Sciatic nerve (tissue), 2 donors: ENCODE measurements at places on chromosomes 7 and 10.

DNA sequence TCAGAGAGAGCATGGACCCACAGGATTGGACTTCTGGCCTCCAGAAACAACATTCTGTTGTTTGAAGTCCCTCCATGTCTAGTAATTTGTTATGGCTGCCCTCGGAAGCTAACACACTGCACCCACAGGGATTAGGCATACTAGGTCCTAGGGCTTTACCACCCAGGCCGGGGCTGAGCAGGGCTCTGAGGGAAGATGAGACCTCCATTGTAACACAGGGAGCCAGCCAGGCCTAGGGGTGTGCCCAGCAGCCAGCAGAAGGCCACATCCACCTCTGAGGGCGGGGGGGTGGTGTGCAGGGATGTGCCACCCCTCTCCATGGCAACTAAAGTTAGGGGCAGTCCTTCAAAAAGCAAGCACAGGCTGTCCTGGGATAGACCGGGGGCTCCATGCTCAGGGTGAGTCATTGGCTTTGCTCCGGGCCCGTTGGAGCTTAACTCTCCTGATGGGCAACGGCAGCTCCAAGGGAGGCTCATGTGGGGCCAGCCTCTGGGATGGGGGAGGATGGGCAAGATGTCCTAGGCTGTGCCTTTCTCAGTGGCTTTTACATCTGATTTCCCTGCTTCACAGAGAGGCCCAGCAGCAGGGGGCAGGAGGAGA is 96.6 kb upstream of the GPR26 start:
- no peak for DNase-seq

DNA sequence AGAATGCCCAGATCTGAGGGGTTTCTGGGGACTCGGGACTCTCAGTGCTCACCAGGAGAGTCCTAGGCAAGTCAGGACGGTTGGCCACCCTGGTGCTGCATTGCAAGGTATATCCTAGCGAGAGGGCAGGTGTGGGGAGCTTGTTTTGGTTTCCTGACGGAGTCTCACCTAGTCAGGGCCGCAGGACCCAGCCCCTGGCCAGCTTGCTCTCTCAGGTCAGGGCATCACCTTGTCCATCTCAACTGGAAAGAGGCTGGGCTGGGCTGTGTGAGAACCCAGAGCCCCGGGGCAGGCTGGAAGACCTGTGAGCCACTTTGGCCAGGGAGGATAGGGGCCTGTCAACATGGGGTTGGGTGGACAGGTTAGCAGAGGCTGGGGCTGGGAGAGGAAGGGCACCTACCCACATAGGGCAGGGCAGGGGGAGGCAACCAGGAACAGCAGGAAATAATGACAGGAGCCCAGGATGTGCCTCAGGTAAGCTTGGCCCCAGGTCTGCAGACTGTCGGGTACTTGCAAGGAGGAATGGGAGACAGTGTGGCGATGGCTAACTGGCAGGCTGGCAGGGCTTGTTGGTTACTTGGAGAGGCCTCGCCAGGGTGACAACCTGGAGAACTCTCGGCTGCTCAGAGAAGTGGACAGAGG is 31.5 kb downstream of the DNAJB12 start:
- DNase-seq, result no peak

- no peak for DNase-seq
Observed at GRCh38 chr10:16787361-16787791, 29.8 kb downstream of the RSU1 start.

- DNase-seq, result peak; percentile 81
Observed at GRCh38 chr7:131502810-131503508, 53.5 kb downstream of the PODXL start.

- DNase-seq, result no peak
Observed at GRCh38 chr10:86698207-86698940, 30.1 kb downstream of the LDB3 start.

- no peak for DNase-seq
Observed at GRCh38 chr7:120867932-120868331, 10.0 kb upstream of the TSPAN12 start.

DNA sequence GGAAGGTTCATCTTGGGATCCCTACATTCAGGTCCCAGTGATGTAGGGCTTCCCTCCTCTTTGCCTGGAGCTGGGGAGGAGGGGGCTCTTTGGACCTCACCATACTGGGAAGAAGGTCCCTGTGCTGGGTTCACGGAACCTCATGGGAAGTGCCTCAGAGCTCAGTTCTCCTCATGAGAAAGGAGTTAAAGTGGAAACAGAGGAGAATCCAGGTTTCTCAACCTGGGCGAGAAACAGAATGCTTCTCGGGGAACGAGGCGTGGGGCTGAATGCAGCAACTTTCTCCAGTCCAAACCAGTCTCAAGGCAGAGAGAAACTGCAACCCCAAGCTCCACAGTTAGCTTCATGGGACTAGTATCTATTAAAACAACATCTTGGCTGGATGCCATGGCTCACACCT is 382.7 kb upstream of the FOXK1 start:
- no peak for DNase-seq

DNA sequence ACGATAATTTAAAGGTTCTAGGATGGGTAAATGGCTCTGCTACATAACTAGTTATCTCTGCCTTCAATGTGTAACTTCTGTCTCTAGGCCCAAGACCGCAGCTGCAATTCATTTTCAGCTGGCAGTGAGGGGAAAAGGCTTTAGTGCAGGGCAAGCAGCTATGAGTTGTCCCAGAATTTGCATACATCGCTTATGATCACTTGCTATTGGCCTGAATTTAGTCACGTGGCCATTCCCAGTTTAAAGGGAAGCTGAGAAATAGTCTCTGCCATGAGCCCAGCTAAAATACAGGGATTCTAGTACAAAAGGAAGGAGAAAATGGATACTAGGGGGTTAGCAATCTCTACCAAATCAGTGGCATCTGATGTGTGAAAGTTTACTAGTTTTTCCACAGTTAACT is 145.8 kb upstream of the IMMP2L start:
- no peak for DNase-seq

GRCh38 chr7:99740573-99741440 is 5.8 kb upstream of the CYP3A7 start:
- no peak for DNase-seq

DNA sequence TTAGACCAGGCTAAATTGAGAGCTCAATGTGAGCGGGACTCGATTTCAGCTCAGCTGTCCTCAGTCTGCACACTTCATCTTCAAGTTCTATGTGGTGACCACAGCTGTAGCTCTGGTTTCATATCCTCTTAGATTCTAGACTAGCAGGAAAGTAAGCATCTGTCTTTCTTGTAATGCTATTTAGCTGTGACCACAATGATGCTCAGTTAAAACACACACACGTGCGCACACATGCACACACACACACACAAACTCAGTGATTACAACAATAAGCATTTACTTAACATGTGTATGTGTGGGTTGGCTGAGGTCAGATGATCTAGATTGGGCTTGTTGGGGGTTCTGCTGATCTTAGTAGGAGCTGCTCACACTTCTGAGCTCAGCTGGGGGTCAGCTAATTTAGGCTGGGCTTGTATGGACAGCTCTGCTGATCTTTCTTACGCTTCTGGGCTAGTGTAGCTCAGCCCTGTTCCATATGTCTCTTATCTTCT is 82.5 kb downstream of the ZNF365 start:
- no peak for DNase-seq

- DNase-seq, result no peak
Observed at GRCh38 chr10:27494116-27494805, 9.8 kb upstream of the RAB18 start.

DNA sequence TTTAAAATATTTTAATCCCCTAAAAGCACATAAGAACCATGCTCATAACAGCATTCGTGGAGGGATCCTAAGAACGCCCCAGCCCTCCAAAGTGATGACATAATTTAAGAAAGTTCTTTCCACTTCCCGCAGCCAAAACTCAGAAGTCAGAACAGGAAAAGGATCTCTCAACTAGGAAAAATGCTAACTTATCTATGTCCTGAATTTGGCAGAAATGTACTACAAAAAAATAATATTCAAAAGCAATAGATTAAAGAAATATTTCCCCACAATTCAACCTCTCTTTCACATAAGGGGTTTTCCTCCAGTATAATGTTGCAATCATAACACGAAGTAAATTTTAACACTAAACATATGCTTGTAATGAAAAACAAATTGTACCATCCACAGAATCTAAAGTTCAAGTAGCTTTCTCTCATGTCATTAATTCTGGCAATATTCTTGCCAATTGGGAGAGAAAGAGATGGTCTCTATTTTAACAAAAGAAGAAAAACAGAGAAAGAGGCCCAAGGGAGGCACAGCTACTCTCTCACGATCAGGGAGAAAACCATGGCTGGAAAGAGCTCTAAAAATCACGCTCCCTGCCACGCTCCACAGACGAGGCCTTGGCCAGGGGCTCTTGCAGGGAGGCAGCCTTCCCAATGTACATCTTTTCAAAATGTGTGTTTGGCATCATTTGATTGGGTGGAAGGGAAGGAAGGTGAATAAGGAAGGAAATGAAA is 22.9 kb downstream of the ASB13 start:
- no peak for DNase-seq

DNA sequence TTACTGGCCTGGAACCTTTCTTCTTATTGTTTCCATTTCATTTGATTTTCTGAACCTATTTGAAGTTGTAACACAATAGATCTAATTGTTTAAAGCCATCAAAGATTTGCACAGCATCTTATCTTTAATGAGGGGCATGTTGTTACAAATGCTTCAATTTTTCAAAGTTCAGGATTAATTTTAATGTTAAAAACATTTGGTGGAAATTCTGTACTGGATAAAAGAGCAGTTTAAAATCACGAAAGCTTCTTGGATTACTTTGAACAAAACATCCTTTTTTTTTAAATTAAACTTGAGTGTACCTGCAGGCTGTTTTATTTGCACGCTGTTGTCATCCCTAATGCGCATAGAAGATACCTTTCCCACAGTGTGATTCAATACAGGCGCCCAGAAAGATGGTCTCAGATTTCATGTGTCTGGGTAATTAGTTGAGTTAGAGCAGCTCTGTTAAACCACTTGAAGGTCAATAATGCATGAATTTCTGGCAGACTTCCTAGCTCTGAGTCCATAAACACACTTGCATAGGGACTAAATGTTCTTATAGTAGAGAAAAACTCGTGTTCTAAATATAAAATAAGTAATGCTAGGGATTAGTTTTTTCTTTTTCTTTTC is 29.3 kb upstream of the DDX50 start:
- DNase-seq, result no peak

DNA sequence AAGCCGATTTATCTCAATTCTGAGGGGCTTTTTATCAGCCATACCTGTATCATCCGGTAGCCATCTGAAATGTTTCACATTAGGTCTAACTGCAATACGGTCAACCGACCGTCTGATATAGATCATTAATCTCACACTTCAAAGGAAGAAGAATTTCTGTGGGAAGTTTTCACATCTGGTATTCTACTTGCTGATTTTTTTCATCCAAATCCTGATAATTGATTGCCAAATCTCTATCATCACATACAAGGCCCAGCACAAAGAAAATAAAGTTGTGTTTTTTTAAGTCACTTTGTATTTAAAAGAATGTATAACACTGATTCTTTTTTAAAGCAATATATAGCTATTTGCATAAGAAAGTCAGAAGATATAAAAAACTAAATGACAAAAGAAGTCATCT is 132.3 kb downstream of the DKK1 start:
- DNase-seq, result no peak

DNA sequence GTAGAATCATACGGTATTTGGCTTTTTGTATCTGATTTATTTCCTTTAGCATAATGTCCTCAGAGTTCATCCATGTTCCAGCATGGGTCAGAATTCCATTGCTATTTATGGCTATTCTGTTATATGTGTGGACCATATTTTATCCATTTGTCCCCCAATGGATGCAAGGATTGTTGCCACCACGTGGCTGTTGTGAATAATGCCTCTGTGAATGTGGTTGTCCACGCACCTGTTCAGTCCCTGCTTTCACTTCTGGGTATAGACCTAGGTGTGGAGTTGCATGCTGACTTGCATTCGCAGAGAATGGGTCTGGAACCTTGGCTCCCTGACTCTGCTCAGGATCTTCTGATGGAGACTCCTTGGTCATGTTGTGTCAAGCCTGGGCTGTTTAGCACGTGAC is 199.9 kb downstream of the CAMK1D start:
- no peak for DNase-seq

- no peak for DNase-seq
Observed at GRCh38 chr7:120732256-120732655, 125.7 kb downstream of the TSPAN12 start.

- no peak for DNase-seq
Observed at GRCh38 chr7:64613653-64614052, 50.8 kb upstream of the ZNF680 start.

GRCh38 chr10:53479365-53479764 is 706.8 kb upstream of the MBL2 start:
- DNase-seq, result no peak

DNA sequence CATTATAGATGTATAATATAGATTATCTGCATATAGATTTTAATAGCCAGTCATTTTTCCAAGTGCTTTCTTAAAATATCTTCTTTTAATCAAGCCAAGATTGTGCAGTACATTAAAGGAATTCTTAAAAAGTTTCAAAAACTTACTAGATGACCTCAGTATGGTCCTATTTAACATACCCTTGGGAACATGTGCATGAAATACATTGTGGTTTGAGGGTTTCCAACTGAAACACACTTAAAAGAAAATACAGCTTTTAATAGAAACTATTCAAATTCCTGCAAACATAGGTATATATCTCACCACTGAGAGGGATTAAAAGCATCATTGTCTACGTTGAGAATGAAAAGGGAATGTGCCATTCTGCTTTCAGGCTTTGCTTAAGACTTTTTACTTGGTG is 364.9 kb downstream of the SUGCT start:
- DNase-seq, result no peak

DNA sequence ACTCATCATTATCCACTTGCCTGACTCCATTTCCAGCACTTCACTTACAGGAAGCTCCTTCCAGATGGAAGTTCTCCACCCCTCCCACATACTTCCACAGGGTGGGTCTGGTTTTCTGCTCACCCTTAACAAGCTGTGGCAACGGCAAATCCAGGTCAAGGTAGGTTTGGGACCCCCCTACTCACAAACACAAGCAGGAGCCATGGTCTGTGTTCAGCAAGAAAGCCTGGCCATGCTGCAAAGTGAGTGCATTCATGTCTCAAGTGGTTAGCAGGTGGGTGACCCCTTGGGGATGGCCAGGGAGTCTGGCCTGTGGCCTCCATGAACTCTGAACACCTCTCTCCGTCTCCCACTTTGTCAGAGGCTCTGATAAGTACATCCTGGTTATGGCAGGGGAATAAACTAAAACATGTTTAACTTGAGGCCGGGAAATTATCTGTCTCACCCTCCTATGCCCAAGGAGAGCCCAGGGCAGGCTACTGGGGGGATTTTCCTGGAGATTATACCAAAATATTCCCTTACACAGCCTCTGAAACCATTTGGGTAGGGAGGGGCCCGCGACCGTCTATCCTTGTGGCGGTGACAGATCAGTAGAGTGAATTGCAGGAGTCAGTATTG is 844 bp downstream of the XPNPEP1 start:
- no peak for DNase-seq

DNA sequence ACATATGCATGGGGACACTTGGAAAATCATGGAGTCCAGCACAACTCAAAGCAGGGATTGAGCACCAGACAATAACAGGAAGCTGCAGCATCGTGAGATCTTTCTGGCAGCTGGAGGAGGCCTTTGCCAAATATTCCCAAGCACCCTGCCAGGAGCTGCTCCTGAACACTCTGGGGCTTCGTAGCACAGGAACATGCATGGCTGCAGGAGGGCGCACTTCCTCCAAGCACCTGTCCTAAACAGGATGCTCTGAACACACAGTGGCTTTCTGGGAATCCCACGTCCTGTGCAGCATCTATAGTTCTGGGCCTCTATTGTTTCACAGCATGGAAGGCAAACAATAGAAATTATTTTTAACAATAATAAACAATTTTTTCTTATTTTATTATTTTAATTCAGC is 4.1 kb downstream of the ABLIM1 start:
- no peak for DNase-seq

GRCh38 chr10:99119258-99119748 is 116.3 kb downstream of the HPSE2 start:
- no peak for DNase-seq
